ENCODE measurements at places on chromosomes 6 and 20. TPM values are rescaled to one million over a fixed set of nuclear protein-coding genes. Genes with fewer than 3 reads are reported as not detected.

Gene UNC5CL
- total RNA-seq, result 0.27 TPM

Gene PLTP
- total RNA-seq, result 167 TPM

Gene DLK2
- 0.68 TPM for total RNA-seq

Gene GRIK2
- 2.5 TPM for total RNA-seq

Gene SPDEF
- 0.14 TPM for total RNA-seq

Gene SPATA25
- 1.7 TPM for total RNA-seq

Gene SLC24A3
- 0.79 TPM for total RNA-seq

Gene SLC9A8
- total RNA-seq, result 6.9 TPM
